Posterior vena cava (tissue), 2 donors: ENCODE measurements at places on chromosomes 13 and 19. TPM values are rescaled to one million over a fixed set of nuclear protein-coding genes. Genes with fewer than 3 reads are reported as not detected.

Gene ACP7
- not detected for total RNA-seq

Gene INAFM1
- 28.2 TPM for total RNA-seq

Gene CEACAM5
- total RNA-seq = not detected

Gene CKM
- total RNA-seq = not detected

Gene ZSCAN4
- 0.10 TPM for total RNA-seq

Gene PGLYRP2
- total RNA-seq = not detected

Gene ZNF576
- total RNA-seq = 8.9 TPM

Gene TMEM272
- total RNA-seq = 0.14 TPM

DNA sequence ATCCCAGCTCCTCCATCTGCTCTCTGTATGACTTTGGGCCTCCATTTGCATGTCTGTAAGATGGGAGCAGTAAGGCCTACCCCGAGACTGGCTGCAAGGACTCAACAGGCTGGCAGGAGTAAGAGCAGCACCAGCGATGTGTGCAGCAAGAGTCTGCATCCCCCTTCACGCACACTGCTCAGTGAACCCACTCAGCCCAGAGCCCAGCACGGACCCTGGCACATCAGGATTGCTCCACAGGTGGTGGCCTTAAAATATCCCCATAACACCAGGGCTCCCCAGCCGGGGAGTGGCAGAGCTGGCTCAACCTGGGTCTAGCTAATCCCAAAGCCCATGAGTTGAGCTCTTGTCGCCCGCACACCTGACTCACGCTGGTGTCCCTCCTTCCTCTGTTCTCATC, 23.4 kb downstream of the VRK3 start:
- no peak for DNase-seq

DNA sequence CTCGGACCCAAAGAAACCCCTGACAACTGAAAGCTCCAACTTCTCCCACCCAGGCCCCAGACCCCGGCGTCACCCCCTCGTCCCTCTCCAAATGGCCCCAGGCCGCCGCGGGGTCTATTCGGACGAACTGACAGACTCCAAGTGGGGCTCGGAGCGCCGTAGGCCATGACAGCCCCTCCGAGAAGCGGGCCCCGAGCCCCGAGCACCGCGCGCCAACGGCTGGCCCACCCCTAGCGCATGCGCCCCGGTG, 360 bp downstream of the DDX39A start:
- DNase-seq = no peak

DNA sequence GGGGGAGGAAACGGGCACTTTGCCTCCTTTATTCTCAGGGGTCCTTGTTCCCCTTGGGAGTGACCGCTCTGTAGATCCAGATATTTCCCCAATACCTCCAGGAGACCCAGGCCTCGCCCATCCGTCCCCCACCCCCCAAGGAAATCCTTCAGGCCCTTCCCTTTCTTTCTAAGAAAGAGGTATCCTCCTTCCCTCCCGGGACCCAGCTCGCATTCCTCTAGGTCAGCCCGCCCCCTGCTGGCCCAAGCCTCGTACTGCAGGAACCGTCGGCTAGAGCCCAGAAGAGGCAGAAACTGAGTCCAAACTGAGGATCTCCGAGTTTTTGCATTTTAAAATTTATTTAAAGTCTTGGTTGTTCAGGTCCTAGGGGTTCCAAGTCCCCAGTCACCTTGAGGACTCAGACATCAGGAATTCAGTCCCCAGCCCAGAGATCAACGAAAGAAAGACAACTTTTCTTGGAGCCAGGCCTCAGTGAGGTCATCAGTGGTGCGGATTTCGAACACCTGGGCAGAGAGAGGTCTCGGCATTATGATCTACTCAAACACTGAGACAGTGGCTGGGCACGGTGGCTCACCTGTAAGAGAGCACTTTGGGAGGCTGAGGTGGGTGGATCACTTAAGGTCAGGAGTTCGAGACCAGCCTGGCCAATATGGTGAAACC, 7.5 kb upstream of the LRFN1 start:
- DNase-seq = peak; percentile 96

DNA sequence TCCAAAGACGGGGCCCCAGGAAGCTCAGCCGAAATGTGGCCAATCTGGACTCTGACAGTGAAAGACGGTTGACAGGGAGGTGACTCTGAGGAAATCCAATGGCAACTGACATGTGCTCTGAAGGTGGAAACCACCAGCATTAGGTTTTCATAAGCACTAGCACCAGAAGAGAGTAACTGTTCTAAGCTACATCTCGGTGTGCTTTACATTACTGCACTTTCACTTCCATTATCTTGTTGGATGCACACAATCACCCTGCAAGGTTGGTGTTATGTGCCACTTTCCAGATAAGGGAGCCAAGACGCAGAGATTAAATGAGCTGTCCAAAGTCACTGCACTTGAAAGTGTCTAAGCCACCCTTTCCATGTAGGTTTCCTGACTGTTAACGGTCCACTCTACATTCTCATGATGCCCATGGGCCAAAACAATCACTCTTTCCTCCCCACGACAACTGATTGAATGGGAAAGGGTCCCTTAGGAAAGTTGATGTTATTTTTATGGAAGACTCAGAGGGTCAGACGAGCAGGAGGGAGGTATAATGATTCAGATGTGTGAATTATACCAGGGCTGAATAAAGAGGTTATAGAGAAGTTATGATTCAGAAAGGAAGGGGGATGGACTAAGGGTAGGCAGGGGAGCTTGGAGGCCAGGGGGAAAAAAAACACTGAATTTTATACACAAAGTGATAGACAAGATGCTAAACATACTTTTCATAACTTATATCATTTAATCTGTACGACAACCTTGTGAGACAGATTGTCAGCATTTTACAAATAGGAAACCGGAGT, 52.8 kb downstream of the RUBCNL start:
- DNase-seq = no peak

- no peak for DNase-seq
Measured at GRCh38 chr13:46797501-46798237, 708 bp upstream of the ESD start.

GRCh38 chr13:98582947-98583346, 6.0 kb upstream of the STK24 start:
- DNase-seq = no peak

DNA sequence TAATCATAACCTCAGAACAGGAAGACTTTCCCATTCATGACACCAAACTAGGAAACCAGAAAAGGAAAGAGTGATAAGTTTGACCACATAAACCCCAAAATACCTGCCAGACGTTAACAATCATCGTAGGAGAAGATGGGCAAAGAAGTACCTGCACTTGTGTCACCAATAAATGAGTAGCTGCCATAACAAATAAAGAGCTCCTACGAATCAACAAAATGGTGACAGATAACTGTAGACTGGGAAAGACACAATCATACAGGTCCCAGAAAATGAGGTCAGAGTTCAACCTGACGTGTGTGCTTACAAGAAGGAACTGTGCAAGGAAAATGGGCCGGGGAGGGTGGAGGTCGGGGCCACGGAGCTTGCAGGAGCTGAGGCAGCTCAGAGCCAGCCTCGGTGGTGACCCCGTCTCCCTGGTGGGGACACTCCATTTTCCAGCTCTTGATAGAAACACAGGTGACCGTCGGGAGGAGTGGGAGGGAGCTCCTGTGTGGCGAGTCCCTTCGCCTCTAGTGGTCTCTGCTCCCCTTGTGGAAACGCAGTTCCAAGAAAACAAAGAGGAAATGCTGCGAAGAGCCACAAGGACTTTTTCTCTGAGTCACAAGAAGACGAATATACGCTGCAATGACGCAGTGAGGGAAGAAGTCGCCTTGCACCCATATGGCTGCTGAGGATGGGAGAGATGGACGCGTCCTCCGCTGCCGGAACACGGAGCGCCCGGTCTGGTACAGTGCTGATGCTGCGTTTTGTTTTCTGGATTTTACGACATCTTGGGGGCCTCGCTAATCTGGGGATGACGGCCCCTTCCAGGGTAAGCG, 9.5 kb downstream of the PIP5K1C start:
- no peak for DNase-seq

DNA sequence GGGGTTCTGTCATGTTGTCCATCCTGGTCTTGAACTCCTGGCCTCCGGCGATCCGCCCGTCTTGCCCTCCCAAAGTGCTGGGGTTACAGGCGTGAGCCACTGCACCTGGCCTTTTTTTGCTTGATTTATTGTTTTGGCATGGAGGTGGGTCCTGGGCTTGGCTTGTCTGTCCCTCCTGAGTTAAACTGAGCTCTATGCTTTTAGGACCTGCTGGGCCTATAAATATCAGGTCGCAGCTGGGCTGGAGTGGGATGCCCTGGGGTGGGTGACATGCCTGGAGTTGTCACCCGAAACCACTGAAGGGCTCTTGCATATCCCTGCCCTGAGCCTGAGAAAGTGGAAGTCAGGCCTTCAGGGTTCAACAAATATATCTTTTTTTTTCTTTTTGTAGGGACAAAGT, 5.5 kb downstream of the ARRDC5 start:
- no peak for DNase-seq

DNA sequence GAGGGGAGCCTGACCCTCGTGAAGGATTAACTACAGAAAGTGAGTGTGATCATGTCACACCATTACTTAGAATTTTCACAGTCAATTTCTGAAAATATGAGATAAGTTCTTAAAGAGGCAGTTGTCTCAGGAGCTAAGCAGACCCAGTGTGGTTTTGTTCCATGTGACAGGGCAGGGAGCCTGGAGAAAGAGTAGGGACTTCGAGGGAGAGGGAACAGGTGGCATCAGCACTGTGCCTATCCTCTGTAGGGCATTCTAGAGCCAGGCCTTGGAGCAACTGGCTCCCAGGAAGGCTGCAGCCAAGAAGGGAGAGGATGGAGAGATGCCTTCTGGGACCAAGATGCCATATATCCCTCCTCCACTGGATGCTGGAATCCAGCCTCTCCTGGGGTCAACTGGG, 183.0 kb downstream of the TSHZ3 start:
- no peak for DNase-seq

- no peak for DNase-seq
Measured at GRCh38 chr13:21150013-21150412, 26.3 kb downstream of the SKA3 start.

DNA sequence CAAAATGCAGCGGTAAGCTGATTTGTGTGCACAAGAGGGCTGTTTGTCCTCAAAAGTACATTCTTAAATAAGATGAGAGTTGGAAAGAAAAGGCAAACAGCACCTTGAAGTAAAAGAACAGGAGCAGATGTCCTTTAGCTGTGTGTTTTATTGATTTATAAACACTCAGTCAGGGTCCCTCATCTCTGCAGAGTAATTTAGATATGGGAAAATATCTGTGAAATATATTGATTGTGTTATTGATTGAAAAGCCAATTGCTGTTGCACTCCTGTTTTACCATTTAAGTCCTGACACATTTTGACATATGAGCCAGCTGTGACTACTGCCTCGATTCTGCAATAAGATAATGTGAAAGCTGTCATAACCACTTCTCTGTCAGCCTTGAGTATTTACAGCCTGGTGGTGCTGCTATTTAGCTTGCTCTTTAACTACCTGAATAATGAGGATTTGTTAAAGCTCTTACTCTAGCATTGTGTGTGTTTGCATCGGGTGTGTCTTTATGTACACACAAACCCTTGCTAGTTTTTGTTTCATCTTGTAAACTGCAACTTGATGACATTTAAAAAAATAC, 550.1 kb downstream of the DACH1 start:
- no peak for DNase-seq

DNA sequence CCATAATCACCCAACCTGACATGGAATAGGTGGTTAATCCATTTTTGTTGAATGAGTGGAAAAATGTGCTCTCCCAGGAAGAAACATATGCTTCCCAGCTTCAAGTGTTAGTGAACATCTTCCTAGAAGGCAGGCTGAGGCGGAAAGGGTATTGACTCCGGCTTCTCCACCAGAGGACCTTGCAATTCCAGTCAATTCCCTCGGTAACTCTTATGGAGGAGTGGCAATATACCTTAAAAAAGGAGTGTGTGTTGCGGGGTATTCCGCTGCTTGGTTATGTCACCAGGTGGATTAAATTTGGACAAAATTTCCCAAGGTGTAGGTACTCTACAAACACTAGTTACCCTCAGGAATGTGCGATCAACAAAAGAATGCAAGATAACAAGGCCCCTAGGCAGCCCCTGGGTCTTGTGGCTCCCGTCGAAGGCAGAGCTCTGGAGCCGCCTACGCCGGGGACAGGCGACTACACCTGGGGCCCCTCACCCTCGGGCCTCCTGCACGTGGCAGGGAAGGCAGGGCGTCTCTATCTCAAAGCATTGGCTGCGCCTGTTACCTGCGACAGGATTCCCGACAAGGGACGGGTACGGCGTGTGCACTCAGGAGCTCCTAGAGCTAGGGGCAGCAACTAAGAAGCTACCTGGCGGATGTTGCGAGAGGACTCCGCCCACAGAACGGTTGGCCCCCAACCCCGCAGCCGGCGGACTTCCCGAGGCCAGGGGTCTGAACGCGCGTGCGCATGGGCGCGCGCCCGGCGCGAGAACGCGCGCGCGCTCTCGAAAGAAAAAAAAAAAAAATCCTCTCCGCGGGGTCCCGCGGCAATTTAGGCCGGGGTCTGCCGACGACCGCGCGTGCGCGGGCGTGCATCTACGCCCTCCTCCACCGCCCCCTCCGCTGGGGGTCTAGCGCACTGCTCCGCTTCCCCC, at the start of gene WDR87:
WDR87 (minus strand) TSS at position 649 of the 923 bp plus-strand sequence. CDS start 8,355 bp downstream, outside the sequence.
- no peak for DNase-seq
